Lung (tissue), 17 donors: ENCODE measurements at places on chromosomes 4 and X.
A peak's percentile ranks its signal among the peaks of the same experiment; 100 is the strongest.

DNA sequence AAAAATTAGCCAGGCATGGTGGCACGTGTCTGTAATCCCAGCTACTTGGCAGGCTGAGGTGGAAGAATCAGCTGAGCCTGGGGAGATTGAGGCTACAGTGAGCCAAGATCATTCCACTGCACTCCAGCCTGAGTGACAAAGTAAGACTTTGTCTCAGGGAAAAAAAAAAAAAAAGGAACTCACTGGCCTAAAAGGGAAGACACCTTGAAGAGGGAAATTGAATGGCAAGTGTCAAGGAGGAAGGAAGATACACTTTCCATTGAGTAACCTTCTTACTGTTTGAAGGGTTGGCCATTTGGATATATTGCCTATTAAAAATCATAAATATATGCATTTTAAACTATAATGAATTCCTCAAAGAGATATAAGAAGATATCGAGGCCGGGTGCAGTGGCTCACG, 147.5 kb upstream of the FAM241A start:
- no peaks in the 10 kb centered on the region for H3K27me3 ChIP-seq
- no peak overlapping the region for H3K4me3 ChIP-seq
- H3K4me1 ChIP-seq: no peaks in the 10 kb centered on the region
- no peaks in the 10 kb centered on the region for H3K36me3 ChIP-seq
- no peak for DNase-seq

DNA sequence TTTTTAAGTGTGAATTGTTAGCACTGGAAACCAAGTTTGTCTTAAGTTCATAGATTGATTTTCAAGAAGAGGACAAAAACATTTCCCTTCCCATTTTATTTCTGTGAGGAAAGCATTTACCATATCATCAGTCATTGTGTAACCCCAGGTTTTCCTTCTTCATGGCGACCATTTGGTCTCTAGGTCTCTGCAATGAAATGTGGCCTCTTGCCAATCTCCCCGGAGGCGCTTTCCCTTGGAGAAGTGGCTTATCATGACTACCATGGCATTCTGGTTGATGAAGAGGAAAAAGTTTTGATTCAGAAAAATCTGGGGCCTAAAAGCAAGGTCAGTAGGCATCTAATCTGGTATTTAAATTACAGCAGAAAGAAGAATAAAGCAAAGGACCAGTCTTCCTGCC, 54.4 kb downstream of the ADD1 start:
- peaks cover 11% of the 10 kb centered on the region for H3K4me1 ChIP-seq
- no peak for DNase-seq

DNA sequence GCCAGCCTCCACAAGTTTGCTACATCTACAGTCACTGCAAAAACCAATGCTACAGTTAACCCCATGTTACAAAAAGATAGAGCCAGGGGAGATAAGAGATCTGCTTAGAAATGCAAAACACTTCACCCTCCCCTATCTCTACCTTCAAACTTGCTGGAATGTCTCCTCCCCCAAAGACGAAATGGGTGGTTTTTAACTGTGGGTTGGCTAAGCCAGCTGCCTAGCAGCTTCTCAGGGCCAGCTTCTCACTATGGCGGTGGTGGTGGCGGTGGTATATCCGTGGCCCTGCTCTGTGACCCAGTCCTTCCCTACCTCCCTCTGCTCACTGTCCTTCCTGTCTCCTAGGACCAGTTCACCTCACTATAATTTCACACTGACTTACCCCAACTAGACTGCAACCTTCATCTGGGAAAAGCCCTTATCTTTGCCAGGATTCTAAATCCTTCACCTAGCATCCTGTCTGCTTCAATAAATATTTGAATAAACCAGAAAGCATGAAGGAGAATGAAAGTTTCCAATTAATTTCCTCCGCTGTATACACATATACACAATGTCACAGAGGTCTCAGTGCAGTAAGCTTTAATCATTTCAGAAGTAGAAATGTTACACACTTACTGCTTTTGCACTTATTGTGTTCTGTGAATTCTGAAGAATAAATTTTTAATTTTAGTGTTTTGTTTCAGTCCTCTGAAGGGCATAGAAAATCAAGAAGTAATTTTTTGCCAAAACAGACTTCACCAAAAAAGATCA, 46.3 kb downstream of the SH3KBP1 start:
- no peaks in the 10 kb centered on the region for H3K36me3 ChIP-seq
- H3K27ac ChIP-seq: no peak overlapping the region
- H3K4me1 ChIP-seq: no peaks in the 10 kb centered on the region
- H3K27me3 ChIP-seq: peaks cover 11% of the 10 kb centered on the region

DNA sequence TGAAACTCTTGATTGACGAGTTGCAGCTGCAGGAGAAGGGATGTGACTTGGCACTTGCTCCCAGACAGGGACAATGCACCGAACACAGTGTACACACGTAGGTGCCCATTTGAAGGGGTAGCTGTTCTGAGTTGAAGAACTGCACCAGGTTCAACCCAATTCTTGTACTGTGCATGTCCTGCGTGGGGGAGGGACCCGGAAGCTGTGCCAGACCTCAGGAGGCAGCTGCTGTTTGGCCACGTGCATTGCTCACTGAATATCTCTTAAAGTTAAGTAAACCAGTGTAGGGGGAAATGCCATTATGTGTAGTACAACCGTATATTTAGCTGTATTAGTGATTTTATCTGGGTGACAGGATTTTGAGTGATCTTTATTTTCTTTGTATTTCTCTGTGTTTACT, 12.0 kb upstream of the RBBP7 start:
- peak; percentile 64 for DNase-seq
- H3K4me1 ChIP-seq: no peaks in the 10 kb centered on the region
- H3K36me3 ChIP-seq: no peaks in the 10 kb centered on the region
- H3K27me3 ChIP-seq: peaks cover 39% of the 10 kb centered on the region
- no peak overlapping the region for H3K4me3 ChIP-seq
